ENCODE measurements at places on chromosomes 1 and 21.

- no peak for DNase-seq
These were observed 17.9 kb downstream of the EPRS1 start for GRCh38 chr1:220028346-220028895.

DNA sequence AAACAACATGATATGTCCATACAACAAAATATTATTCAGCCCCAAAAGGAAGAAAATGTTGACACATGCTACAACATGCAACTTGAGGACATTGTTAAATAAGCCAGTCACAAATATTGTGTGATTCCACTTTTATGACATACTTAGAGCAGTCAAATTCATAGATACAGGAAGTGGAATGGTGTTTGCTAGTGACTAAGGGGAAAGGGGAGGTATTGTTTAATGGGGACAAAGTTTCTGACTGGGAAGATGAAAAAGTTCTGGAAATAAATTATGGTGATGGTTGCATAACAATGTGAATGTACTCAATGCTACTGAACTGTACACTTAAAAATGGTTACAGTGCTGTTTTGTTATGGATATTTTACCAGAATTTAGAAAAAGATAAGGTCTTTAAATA is 77.7 kb downstream of the RHOU start:
- DNase-seq = no peak

DNA sequence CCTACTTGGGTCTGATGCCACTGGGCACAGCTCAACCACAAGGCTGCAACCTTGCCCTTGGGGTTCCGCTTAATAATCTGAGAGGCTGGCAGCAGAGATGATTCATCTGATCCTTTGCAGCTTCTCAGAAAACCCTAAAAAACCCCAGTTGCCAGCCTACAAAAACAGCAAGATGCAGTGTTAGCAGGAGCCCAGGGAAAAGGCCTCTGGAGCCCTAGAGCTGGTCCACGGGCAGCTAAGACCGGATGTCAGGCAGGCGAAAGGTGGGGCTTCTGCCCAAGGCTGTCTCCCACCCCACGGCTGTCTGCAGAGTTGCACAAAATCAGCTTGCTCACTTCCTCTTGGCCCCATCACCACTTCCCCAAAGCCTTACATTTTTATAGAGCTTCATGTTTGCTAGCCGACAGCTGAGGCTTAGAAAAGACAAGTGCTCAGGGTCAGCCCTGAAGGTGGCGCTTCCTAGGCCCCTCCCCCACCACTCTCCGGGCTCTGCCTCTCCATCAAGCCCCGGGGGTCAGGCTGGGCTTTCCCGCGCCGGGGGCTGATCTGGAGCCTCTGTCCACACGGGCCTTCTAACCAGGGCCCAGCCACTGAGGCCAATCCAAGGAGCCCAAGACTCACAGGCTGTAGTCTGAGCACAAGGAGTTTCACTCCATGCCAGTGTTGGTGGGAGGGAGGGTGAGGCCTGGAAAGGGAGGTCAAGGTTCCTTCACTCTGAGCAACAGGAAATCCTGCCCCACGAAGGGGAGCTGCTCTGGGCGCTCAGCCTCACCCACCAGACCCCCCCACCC is 4.2 kb upstream of the ADORA3 start:
- no peak for DNase-seq

GRCh38 chr1:46646331-46646730 is 21.8 kb downstream of the ATPAF1 start:
- no peak for DNase-seq

DNA sequence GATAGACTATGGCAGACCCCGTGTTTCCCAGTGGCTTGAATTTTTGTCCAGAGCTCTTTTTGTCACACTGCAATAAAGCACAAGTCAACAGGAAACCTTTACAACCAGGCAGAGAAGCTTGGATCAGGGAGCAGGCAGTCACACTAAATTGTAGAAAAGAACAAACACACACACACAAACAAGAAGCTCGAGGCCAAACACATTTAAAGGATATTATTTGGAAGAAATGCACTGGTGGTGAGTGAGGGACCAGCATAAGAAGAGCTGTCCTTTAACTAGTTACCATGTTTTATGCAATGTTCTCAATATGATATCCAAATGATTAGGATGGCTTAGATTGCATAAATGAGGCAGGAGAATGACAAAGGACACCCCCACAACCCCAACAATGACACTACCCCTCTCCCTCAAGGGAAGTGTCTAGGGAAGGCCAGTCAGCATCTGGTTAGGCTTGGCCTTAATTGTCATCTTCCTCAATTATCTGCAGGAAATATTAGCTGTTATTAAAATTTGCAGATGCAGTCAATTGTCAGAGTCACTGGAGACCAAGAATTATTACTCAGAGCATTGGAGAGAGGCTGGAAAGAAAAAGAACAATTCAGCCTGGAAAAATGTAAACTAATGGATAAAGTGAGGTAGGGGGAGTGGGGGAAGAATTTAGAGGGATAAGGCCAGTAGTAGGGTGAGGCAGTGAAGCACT is 35.3 kb downstream of the DDR2 start:
- no peak for DNase-seq

DNA sequence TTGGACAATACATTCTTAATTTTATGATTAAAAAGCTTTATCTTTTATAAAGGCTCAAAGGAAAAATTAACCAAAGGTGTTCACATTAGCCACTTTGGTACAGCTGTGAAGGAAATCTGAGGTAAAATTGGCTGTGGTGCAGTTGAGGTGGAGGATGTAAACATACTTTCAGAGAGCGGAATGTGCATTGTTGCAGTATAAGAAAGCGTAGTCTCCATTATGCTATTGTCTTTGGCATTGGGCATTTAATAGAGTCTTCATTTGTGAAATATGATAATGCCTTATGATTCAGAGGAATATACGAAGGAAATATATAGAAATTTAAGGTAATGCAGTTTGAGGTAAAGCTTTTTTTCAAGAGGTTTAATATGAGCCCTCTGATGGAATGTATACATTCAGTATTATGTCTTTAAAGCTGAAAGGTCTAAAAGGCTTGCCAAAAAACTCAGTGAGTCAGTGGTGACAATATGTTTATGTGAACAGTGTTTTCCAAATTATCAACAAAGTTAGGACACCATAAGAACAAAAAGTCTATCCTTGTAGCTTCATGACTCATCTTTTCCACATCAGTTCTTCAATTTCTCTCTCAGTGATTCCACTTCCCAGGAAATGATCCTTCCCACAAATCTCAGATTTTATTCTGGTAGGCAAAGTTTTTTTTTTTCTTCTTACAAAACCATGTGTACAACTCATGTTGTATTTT is 26.9 kb upstream of the DDR2 start:
- peak; percentile 89 for DNase-seq

DNA sequence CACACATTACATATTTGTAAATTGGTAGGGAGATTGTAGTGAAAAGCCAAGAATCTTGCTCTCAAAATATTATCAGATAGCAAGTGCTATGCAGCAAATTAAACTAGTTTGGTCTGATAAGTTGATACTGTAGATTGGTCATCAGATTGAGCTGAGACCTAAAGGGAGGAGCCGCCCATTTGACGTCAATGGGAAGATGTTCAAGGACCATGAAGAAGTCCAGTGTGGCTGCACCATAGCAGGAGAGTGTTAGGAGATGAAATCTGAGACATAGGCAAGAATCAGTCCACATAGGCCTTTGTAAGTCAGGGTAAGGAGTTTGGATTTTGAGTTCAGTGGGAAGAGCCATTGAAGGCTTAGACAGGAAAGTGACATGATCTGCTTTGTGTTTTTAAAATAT is 16.3 kb downstream of the ZMPSTE24 start:
- no peak for DNase-seq

DNA sequence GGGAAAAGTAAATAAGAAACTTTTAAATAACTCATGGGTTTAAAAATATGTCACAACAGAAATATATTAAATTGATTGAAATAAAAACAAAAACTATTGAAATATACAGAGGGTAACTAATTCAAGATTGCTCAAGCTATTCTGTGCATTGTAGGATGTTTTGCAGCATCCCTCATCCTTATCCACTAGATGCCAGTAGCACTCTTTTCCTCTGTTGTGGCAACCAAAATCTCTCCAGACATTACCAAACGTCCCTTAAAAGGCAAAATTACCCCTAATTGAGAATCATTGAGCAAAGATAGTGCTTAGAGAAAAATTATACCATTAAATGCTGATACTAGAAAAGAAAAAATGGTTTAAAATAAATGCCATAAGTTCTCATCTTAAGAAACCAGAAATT is 682.6 kb downstream of the RWDD3 start:
- DNase-seq = no peak

DNA sequence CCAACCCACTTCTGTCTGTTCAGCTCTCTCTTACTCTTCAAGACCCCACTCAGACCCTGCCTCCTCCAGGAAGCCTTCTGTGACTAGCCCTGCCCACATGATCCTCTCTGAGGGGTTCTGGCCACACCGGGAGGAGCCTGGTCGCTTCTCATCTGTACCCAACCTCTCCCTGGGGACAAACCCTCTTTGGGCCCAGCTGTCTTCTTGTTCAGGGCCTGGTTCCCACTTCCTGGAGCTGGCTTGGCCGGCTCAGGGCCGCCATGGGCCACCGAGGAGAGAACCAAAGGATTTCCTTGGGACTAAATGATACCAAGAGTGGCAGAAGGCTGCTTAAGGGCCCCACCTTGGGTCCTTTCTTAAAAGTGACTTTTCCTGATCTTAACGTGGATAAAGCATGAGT is 124.7 kb upstream of the ZBTB40 start:
- no peak for DNase-seq

DNA sequence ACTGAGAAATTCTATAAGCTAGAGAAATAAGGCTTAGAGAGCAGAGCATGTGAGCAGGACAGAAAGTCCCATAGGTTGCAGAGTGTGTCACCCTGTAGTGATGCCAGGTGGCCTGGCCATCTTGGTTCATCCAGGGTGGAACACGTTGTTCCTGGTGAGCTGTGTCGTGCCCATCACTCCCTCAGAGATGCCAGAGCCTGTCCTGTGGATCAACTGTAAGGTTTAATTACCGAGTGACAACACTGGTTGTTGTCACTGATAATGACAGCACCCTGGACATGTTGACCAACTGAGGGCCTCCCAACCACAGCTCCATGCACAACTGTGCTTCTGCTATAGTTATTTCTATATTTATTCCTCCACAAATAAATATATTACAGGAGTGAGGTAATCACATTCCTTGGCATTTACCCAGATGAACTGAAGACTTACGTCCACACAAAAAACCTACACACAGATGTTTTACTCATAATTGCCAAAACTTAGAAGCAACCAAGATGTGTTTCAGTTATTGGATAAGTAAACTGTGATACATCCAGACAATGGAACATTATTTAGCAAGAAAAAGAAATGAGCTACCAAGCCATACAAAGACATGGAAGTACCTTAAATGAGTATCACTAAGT is 6.2 kb downstream of the C1orf198 start:
- peak; percentile 81 for DNase-seq

- DNase-seq = no peak
These were observed 35.1 kb downstream of the FMN2 start for GRCh38 chr1:240126821-240127220.

DNA sequence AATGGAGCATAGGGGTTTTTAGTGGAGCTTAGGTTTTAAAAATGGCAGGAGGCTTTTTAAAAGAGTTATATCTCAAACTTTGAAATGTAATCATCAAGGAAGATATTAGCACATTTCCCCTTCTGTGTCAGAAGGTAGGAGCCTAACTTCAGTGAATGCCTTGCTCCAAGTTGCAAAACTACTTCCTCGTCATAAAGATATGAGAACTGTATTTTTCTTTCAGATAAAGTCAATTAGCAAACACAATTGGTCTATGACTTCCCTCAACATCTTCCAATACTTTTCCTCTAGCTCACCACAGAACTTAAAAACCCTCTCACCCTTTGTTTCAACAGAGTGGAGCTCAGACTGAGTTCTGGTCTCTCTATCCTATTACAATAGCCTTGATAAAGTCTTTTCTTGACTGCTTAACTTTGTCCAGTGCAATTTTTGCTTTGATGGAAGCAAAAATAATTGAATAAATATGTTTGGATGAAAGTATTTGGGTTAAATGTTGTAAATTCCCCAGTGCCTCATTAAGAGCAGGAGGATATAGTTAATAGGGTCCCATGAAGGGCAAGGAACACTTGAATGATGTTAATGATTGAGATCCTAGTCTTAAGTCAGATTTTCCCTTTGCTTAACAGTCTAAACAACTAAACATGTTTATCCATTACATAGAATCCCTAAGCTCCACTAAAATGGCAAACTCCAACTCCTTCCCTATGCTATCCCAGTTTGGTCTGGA is 58.9 kb downstream of the TNFSF18 start:
- DNase-seq = no peak

GRCh38 chr1:34101151-34101550 is 63.9 kb downstream of the CSMD2 start:
- peak; percentile 11 for DNase-seq

DNA sequence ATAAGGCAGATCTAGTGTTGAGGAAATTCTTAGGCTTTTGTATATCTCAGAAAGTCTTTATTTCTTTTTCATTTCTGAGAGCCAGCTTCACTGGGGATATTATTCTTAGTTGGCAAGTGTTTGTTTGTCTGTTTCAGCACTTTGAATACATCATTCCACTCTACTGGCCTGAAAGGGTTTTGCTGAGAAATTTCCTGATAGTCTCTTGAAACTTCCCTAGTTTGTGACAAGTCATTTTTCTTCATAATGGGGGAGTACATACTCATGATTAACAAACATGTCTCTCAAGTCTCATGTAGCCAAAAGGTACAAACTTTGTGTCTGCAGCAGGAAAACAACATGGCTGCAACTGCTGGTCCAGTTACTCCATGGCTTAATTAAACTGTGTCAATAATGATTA is 6.3 kb upstream of the KRTAP26-1 start:
- DNase-seq = no peak

- DNase-seq = no peak
These were observed 99.1 kb upstream of the ZNF644 start for GRCh38 chr1:91120936-91121335.

DNA sequence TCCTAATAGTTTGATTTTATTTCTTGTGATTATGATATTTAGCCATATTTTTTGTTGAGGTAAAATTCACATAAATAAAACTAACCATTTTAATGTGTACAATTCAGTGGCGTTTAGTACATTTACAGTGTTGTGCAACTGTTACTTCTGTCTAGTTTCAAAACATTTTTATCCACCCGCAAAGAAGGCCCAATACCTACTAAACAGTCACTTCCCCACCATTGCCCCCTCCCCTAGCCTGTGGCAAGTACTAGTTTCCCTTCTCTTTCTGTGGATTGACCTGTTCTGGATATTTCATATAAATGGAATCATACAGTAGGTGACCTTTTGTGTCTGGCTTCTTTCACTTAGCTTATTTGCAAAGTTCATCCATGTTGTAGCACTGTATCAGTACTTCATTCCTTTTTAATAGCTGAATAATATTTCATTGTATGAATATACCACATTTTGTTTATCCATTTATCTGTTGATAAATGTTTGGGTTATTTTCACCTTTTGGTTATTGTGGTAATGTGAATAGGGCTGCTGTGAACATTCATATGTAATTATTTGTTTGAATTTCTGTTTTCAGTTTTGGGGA is 4.1 kb downstream of the FLVCR1 start:
- no peak for DNase-seq

GRCh38 chr1:235018720-235019444 is 109.8 kb downstream of the TOMM20 start:
- no peak for DNase-seq

DNA sequence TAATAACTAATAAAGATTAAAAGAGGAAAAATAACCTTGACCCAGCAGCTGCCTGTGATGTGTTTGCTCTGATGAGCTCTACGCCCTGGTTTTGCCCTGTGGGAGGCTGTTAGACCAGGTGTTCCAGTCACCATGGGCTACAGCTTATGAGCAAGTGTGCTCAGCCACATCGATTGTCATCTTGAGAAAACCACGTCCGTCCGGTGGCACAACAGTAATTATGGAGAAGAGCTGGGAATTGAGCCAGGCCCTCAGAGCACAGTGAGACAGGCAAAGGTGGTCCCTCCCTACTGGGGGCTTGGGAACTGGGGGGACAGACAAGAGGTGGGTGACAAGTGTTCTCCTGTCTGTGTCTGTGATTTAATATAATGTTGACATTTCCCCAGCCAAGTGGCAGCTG is 420.5 kb downstream of the MATN1 start:
- no peak for DNase-seq

All from non-pigmented ciliary epithelial cell (primary cell).